ENCODE measurements at places on chromosomes 4 and X.
A peak's percentile ranks its signal among the peaks of the same experiment; 100 is the strongest.

DNA sequence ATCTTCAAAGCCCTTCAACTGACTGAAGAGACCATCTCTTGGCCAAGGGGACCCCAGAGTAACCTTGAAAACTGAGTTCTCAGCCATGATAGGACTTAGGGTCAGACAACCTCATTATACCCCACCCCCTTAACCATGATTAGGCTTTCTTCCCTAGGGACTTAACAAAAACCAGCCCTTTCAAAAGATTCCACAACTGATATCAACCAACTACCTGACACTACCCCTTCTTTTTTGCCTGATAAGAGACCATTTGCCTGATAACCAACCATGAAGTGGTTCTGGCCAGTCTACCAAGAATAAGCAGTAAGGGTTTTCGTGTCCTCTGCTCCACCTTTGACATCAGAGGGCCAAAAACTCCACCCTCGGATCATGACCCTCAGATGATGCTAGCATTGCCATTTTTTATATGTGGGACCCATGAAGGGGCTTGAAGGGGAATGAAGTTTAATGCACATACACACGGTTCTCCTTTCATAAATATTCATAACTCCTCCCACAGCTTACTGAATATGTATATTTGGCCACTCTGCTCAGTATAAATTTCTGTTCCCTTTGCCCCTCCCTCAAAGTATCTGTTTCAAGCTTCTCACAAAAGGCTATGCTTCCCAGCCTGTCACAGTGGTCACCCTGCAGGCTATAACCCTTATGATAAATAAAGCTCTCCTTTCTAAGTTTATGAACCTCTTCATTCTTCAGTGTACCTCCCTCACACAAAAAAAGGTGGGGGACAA, 12.3 kb downstream of the TBCK start:
- DNase-seq, result no peak
- H3K36me3 ChIP-seq, result peaks cover 28% of the 10 kb centered on the region
- no peak overlapping the region for H3K4me3 ChIP-seq
- no peaks in the 10 kb centered on the region for H3K27me3 ChIP-seq
- peaks cover 33% of the 10 kb centered on the region for H3K4me1 ChIP-seq

DNA sequence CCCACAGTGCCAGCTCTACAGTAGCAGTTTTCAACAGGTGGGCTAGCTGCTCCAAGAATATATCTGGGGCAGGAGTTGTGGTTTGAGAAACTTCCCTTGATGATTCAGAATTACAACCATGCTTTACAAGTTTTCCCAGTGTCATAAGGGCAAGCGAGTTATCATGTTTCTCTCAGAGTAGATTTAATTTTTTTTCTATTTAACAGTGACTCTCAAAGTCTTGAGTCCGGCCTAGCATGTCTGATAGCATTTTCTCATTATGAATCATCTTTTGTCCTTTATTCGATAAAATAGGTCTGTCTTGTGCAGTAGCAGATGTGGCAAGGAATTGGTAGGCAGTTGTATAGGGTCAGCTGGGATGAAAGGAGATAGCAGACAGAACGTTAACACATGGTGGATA, 62.2 kb upstream of the SPANXD start:
- peak overlapping the region; percentile 4 for H3K4me3 ChIP-seq
- H3K27me3 ChIP-seq, result no peaks in the 10 kb centered on the region
- no peak overlapping the region for H3K27ac ChIP-seq
- H3K36me3 ChIP-seq, result no peaks in the 10 kb centered on the region

- H3K4me3 ChIP-seq, result peak overlapping the region; percentile 93
- DNase-seq, result no peak
- peaks cover 10% of the 10 kb centered on the region for H3K4me1 ChIP-seq
- H3K27ac ChIP-seq, result peak overlapping the region; percentile 85
- peaks cover 21% of the 10 kb centered on the region for H3K36me3 ChIP-seq
Observed at GRCh38 chrX:103586314-103586646, 965 bp downstream of the TCEAL4 start.

GRCh38 chr4:73420615-73421014, 15.4 kb upstream of the AFP start:
- no peaks in the 10 kb centered on the region for H3K36me3 ChIP-seq
- no peak for DNase-seq
- H3K27me3 ChIP-seq, result peaks cover 8% of the 10 kb centered on the region
- H3K4me1 ChIP-seq, result no peaks in the 10 kb centered on the region
- no peak overlapping the region for H3K4me3 ChIP-seq

- no peak for DNase-seq
- no peak overlapping the region for H3K4me3 ChIP-seq
- no peak overlapping the region for H3K27ac ChIP-seq
- peaks cover 30% of the 10 kb centered on the region for H3K36me3 ChIP-seq
- H3K4me1 ChIP-seq, result no peaks in the 10 kb centered on the region
- H3K27me3 ChIP-seq, result no peaks in the 10 kb centered on the region
Observed at GRCh38 chrX:2282490-2283090, 218.2 kb downstream of the DHRSX start.

- no peak overlapping the region for H3K27ac ChIP-seq
- no peak for DNase-seq
- H3K36me3 ChIP-seq, result no peaks in the 10 kb centered on the region
- no peak overlapping the region for H3K4me3 ChIP-seq
- no peaks in the 10 kb centered on the region for H3K27me3 ChIP-seq
- no peaks in the 10 kb centered on the region for H3K4me1 ChIP-seq
Observed at GRCh38 chrX:97909245-97909644, 1025.5 kb downstream of the RPA4 start.

GRCh38 chr4:157509341-157509740, 288.8 kb downstream of the GRIA2 start:
- no peaks in the 10 kb centered on the region for H3K36me3 ChIP-seq
- no peaks in the 10 kb centered on the region for H3K4me1 ChIP-seq
- no peak overlapping the region for H3K27ac ChIP-seq
- no peaks in the 10 kb centered on the region for H3K27me3 ChIP-seq
- no peak overlapping the region for H3K4me3 ChIP-seq
- DNase-seq, result no peak

DNA sequence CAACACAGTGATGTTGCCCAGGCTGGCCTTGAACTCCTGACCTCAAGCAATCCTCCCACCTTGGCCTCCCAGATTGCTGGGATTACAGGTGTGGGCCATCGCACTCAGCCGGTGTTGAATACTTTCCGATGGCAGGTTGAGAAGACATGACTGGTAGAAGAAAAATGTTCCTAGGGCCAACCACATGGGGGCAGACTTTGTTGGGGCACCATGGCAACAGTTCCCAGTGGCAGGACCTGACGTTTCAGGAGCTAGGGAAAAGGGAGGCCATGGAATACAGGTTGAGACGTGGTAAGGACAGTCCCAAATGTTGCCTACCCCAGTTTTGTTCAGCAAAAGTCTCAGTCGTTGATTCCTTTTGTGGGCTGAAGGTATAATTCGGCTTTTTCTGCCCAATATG, 134.6 kb downstream of the ASMT start:
- H3K4me1 ChIP-seq, result peaks cover 11% of the 10 kb centered on the region
- no peaks in the 10 kb centered on the region for H3K27me3 ChIP-seq
- no peak overlapping the region for H3K4me3 ChIP-seq
- DNase-seq, result no peak

GRCh38 chrX:69130439-69130838, 34.8 kb downstream of the PJA1 start:
- no peaks in the 10 kb centered on the region for H3K36me3 ChIP-seq
- DNase-seq, result no peak
- H3K4me1 ChIP-seq, result peaks cover 20% of the 10 kb centered on the region
- H3K27ac ChIP-seq, result no peak overlapping the region
- peaks cover 1% of the 10 kb centered on the region for H3K27me3 ChIP-seq
- H3K4me3 ChIP-seq, result no peak overlapping the region

- peaks cover 9% of the 10 kb centered on the region for H3K36me3 ChIP-seq
- H3K4me1 ChIP-seq, result peaks cover 28% of the 10 kb centered on the region
- no peak overlapping the region for H3K27ac ChIP-seq
- DNase-seq, result no peak
- H3K27me3 ChIP-seq, result peaks cover 2% of the 10 kb centered on the region
Observed at GRCh38 chr4:168683595-168683994, 186.7 kb downstream of the PALLD start.

DNA sequence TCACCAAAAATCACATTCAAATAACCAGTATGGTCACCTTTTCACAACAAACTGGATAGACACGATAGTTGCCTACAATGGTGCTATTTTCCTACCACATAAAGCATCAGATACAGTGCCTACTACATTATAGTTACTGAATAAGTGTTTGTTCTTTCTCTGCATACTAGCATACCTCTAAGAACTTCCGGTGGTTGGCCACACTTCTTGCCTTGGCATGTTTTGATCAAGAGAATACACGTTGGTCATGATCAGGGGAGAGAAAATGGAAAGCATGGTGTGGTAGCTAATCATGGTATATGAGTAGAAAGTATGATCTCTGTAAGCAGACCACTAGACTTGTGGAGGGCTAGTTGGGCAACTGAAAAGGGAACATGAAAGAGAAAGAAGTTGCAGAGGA, 322.8 kb upstream of the DIAPH2 start:
- no peak for DNase-seq
- H3K27me3 ChIP-seq, result no peaks in the 10 kb centered on the region
- H3K36me3 ChIP-seq, result no peaks in the 10 kb centered on the region
- no peaks in the 10 kb centered on the region for H3K4me1 ChIP-seq
- no peak overlapping the region for H3K4me3 ChIP-seq

DNA sequence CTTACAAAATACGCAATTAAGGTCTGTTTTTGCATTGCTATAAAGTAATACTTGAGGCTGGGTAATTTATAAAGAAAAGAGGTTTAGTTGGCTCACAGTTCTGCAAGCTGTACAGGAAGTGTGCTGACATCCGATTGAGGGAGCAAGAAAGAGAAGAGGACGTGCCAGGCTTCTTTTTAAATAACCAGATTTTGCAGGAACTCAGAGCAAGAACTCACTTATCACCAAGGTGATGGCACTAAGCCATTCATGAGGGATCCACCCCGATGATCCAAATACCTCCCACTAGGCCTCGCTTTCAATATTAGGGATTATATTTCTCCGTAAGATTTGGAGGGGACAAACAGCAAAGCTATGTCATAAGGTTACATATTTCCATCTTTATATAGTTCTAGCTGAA, 456.7 kb downstream of the GLUD2 start:
- no peaks in the 10 kb centered on the region for H3K27me3 ChIP-seq
- no peak overlapping the region for H3K27ac ChIP-seq
- no peak overlapping the region for H3K4me3 ChIP-seq
- H3K36me3 ChIP-seq, result no peaks in the 10 kb centered on the region

DNA sequence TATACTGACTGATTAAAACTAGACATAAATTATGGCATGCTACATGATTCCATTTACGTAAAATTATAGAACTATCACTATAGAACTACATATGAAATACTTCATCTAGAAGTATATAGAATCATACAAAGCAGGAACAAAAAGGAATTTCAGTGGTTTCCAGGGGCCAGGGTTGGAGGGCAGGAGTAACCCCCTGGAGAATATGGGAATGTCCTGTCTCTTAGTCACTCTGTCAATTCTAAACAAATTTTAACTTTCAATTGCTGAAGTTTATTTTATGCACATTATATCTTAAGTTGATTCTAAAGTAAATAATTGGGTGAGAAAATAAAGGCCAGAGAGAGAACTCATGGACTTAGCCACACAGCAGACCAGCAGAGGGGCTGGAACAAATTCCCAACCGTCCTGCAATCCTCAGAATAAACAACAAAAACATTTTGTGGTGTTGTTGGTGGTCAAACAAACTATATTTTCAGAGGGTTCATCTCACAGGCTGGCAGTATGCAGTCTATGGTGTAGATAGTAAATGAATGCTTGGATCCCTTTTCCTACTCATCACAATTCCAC, 476.9 kb upstream of the SLIT2 start:
- H3K4me3 ChIP-seq, result no peak overlapping the region
- H3K36me3 ChIP-seq, result peaks cover 5% of the 10 kb centered on the region
- DNase-seq, result no peak

DNA sequence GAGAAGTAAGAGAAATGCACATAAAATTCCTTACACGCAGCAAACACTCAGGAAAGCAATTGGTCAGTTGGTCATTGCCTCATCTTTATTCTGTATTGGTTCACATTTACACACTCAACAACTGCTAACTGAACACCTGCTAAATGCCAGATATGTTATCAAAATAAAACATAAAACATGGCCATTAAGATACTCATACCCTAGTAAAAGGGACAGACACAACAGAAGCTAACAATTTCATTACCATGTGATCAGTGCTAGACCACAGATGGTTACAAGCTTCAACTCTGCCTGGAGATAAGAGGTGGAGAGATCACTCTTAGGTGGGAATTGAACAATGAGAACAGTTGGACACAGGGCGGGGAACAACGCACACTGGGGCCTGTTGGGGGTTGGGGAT, 26.2 kb downstream of the TEC start:
- no peak overlapping the region for H3K4me3 ChIP-seq
- H3K36me3 ChIP-seq, result no peaks in the 10 kb centered on the region
- H3K4me1 ChIP-seq, result no peaks in the 10 kb centered on the region
- no peak for DNase-seq
- peaks cover 4% of the 10 kb centered on the region for H3K27me3 ChIP-seq

- no peaks in the 10 kb centered on the region for H3K36me3 ChIP-seq
- H3K27ac ChIP-seq, result no peak overlapping the region
- H3K27me3 ChIP-seq, result peaks cover 5% of the 10 kb centered on the region
- H3K4me1 ChIP-seq, result peaks cover 19% of the 10 kb centered on the region
- H3K4me3 ChIP-seq, result no peak overlapping the region
Observed at GRCh38 chr4:27775156-27775555, 914.5 kb downstream of the STIM2 start.

GRCh38 chrX:48683411-48683982, at the start of gene WAS:
WAS (plus strand) TSS chrX:48683799; CDS start chrX:48683854, 55 bp downstream.
- H3K27ac ChIP-seq, result no peak within 1 kb of the TSS
- H3K4me3 ChIP-seq, result no peak within 1 kb of the TSS
- H3K27me3 ChIP-seq, result peaks cover 26% of the 10 kb centered on the region
- DNase-seq, result no peak
- H3K36me3 ChIP-seq, result no peaks in the 10 kb centered on the region

- no peaks in the 10 kb centered on the region for H3K27me3 ChIP-seq
- H3K27ac ChIP-seq, result no peak overlapping the region
- peaks cover 27% of the 10 kb centered on the region for H3K4me1 ChIP-seq
Observed at GRCh38 chr4:80492761-80493160, 157.2 kb downstream of the CFAP299 start.

- no peaks in the 10 kb centered on the region for H3K36me3 ChIP-seq
- no peak overlapping the region for H3K4me3 ChIP-seq
- no peak for DNase-seq
- H3K27me3 ChIP-seq, result no peaks in the 10 kb centered on the region
- no peak overlapping the region for H3K27ac ChIP-seq
- H3K4me1 ChIP-seq, result peaks cover 8% of the 10 kb centered on the region
Observed at GRCh38 chr4:126955292-126956183, 677.2 kb upstream of the INTU start.

DNA sequence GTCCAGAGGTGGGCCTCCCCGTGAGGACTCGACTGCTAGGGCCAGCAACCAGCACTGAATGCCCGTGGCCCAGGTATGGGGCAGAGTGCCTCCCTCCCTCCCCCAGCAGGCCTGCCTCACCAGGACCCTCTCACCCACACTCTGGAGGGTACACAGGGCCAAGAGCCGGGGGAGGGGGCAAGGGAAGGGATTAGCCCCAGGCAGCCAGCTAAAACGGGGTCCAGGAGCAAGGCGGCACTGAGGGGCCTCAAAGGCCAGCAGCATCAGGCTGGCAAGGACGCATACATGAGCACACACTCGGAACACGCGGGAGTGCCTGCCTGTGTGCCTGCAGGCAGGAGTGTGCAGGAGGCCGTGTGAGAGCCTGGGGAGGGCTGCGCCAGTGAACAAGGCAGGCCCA, 18.3 kb upstream of the DUSP9 start:
- no peak overlapping the region for H3K4me3 ChIP-seq
- H3K27ac ChIP-seq, result no peak overlapping the region
- peaks cover 5% of the 10 kb centered on the region for H3K36me3 ChIP-seq
- DNase-seq, result no peak
- H3K27me3 ChIP-seq, result peaks cover 19% of the 10 kb centered on the region
